ENCODE measurements at places on chromosomes 6 and 20.

DNA sequence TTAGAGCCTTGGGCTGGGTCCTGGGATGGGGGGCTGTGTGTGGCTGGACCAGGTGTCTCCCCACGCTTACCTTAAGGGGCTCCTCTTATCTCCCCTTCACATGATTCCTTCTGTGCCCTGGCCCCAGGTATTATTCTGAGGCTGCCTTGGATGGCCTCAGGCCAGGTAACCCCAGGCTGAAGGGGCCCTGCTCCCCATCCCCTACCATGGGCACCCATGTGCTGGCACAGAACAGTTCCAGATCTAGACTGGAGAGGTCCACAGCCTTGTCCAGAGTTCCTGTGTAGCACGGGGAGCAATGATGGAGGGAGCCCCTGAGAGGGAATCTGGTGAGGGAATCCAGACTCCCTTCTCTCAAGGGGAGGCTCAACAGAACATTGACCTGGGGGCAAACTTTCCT is 32.1 kb downstream of the MOCS1 start:
- no peak for DNase-seq

DNA sequence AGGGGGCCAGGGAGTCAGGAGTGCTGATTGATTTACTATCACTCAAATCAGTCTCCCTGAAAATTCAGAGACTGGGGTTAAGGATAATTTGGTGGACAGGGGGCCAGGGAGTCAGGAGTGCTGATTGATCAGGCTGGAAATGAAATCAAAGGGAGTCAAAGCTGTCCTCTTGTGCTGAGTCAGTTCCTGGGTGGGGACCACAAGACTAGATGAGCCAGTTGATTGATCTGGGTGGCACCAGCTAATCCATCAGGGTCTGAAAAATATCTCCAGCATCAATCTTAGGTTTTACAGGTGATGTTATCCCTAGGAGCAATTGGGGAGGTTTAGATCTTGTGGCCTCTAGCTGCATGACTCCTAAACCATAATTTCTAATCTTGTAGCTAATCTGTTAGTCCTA is 6.1 kb upstream of the AFG1L start:
- no peak for DNase-seq

GRCh38 chr6:131136021-131136786 is 937 bp downstream of the AKAP7 start:
- DNase-seq = no peak

GRCh38 chr20:33444797-33445560 is 1.4 kb upstream of the SNTA1 start:
- no peak for DNase-seq

- no peak for DNase-seq
These were observed 212.1 kb downstream of the BTBD9 start for GRCh38 chr6:38427492-38428210.

GRCh38 chr6:7106752-7107577 is 796 bp upstream of the RREB1 start:
- no peak for DNase-seq

DNA sequence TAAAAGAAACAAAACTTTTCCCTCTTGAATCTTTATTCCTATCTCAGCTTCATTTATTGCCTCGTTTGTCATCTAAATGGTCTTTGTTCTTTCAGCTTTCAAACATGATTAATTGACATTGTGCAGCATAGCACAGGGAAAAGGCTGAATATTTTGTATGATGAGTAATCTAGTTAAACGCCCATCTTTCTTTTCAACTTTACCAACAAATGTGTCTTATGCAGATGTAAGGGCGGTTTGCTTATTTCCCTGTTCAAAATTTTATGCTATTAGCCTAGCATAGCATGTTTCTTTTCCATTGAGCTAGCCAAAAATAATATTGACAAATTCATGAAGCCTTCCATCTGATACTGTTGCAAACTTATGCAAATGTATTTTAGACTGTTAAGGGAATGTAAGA is 176.4 kb upstream of the AKAP12 start:
- no peak for DNase-seq

DNA sequence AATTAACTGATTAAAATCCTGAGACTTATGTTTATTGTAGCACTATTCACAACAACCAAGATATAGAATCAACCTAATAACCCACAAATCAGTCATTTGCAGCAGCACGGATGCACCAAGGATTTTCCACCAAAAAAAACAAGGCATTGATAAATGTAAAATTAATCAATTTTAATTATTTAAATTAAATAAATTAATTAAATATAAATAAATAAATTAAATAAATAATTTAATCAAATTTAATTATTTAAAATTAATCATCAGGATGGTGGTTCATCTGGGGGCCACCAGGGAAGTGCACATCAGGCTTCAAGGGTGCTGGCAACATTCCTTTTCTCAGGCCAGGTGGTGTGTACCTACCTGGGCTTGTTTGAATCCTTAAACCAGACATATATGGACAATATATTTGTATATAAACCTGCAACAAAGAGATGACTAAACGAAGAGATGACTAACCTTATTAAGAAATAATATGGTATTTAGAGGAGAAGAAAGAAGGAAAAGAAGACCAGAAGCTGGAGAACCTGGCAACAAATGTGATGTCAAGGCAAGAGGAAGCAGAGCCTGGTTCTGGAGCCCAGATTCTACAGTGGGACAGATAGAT is 89.2 kb downstream of the CD164 start:
- no peak for DNase-seq

DNA sequence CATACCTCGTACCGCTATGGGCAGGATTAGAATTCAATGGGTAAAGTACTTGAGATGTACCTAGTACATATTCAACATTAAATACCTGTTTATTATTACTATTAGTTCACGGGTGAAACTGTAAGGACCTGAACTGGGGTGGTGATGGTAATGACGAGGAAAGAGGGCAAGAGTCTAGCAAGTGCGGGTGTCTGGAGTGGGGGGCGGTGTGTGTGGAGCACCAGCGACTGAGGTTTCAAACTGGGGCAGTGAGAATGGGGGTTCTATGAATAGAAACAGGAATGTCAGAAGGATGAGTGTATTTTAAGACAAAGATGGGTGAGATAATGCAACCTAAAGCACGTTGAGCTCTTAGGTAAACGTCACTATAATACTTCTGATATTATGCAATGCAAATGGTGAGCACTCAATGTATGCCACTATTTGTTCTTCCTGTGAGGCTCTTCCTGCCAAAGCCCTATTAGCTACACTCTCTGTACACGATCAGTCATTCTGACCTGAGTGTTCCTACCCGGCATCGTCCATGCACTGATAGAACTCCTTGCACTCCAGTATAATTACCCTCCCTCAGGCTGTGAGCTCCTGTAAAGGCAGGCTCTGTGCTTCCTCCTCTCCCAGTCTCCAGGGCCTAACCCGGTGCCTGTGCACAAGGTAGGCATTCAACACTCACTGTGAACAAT is 55.0 kb downstream of the ALDH5A1 start:
- DNase-seq = no peak

DNA sequence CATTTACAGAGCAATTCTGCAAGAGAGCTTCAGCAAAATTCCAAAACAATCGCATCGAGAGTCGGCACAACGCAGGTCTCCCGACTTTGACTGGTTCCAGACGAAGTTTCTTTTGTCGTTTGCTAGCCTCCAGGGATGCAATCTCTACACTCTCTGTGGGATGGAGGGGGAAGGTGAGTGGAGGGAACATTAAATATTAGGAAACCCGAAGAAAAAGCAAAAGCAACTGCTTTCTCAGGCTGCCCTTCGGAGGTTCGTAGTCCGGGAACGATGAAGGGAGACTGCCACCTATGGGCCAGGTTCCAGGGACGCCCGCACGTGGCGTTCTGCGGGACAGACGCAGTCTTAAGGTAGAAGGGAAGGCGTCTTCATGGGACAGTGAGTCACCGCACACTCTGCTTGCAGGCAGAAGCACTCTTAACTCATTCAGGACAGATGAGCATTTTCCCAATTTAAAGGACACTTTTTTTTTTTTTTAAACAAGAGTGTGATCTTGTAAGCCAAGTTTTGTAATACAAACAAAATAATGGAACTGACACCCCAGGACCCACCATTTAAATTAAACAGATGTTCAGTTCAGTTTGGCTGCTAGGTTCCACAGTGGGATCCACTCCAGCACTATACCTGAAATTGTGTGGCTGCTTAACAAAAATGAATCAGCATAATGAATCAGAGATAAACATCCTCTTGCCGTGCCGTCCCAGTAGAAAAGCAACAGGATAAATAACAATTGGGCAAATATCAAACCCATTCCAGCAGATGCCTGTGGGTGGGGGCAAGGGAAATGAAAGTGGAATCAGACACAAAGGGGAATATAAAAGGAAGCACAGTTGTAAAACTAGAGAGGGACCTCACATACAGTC is 65.8 kb upstream of the ARMC2 start:
- DNase-seq = peak; percentile 47

GRCh38 chr6:26311012-26311384 is 54.0 kb upstream of the BTN3A2 start:
- no peak for DNase-seq

GRCh38 chr20:9286501-9287461 is 217.9 kb downstream of the PLCB4 start:
- no peak for DNase-seq

DNA sequence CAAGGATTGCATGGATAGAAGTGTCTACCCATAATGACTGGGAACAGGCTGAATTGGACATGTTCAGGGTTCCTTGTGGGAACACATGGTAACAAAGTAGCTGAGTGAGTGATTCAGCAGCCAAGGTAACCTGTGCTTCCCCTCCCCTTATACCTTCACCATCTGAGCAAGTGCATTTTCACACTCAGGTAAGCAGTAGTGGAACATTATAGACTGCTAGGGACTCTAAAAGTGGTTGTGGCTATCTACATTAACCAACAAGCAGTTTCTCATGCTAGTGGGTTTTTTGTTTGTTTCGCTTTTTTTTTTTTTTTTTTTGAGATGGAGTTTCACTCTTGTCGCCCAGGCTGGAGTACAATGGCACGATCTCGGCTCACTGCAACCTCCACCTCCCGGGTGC is 41.4 kb downstream of the KIZ start:
- DNase-seq = no peak

DNA sequence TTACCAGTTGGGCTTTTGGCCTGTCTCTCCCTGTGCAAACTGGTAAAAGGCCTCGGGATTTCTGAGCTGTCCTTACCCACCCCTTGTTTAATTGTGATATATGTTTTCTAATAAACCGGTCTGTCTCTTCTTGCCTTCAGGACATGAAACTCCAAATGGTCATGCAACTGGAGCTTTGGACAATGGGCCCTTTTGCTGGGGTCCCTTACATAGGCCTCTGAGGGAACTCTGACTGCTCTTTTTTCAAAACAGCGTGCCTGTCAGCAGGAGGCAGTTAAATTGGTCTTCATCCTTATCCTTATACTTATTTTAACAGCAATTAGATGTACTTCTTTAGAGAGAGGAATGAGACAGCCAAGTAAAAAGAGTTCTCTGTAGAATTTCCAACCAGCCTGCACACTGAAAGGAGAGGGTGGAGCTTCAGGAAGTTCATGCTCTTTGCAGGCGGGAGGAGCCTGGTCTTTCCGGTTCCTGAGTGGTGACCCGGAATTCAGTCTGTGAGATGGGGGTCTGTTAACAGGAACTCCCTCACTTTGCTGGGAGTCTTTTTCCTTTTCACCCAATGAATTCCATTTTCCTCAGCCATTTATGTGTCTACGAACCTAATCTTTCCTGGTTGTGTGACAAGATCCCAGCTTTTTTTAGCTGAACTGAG is 299.6 kb upstream of the GJE1 start:
- DNase-seq = no peak

DNA sequence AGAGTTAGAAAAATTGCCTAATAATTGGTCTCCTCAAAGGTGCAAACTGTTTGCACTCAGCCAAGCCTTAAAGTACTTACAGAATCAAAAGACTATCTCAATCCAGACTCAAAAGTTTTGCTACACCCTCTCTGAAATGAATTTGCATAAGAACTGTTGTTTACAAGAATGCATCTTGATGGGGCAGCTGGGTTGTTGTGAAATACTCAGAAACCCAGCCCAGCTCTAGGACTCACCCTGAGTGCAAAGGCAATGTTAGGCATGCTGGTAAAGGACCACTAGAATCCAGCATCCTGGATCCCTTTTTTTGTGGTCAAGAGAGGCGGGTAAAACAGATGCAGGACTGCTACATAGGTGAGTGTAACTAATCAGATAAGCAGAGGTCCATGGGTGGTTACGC is 700.2 kb downstream of the EYS start:
- DNase-seq = no peak

DNA sequence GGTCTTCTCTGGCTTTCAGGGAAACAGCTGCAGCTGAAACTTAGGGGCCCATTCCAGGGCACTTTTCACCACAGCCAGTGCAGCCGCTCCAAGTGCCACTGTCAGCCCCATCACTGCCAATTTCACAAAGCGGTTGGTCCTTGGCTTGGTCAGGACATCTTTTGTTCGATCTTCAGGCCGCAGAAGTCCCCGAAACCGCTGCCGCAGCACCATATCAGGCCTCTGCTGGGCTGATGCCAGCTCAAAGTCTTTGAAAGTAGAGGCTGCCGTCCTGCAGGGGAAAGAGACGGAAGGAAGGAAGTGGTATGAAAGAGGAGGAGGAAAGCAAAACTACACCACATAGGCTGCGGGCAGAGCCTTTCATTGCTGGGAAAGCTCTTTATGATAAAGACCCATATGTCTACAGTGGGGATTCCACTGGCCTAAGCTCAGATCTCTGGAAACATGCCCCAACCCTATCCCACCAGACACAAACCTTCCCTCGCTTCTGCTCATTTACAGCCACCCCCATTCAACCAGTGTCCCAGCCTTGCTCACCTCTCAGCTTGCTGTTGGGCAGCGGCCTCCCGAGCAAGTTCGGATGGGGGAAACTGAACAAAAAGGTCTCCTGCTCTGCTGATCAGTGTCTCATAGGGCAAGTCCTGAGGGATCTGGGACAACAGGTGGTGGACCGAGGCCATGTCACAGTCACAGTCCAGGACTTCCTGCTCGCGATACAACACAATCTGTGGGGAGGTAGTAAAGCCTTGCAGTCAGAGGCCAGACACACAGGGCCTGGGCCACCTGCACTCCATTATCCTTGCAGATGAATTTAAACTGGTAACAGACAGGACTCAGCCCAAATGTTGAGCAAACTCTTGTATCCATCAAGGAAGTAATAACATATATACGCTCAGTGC is 23.5 kb downstream of the TBC1D20 start:
- peak; percentile 7 for DNase-seq

GRCh38 chr6:70298068-70298467 is 4.8 kb downstream of the COL9A1 start:
- no peak for DNase-seq

- DNase-seq = no peak
These were observed 323.9 kb downstream of the LAMA2 start for GRCh38 chr6:129206821-129207220.

- DNase-seq = no peak
These were observed 50.6 kb downstream of the LAMA4 start for GRCh38 chr6:112203577-112204349.

GRCh38 chr6:133532908-133533307 is 291.8 kb downstream of the EYA4 start:
- no peak for DNase-seq

DNA sequence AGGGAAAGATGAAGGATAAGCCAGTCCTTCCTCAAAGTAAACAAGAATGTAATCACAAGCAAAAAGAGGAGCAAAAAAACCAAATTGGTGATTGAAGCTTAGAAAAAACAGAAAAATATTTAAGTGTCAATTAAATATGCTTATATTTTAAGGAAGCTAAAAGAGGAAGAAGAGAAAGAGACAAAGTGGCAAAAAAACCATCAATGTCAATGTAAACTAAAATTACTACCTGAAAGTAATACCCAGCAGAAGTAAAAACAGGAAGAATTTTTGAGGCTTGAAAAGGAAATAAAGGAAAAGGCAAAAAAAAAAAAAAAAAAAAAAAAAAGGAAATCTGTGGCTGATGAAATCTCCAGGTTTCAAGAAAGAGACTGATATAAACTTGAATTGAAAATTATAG is 36.2 kb upstream of the OGFRL1 start:
- DNase-seq = no peak

GRCh38 chr6:38495518-38495917 is 144.2 kb downstream of the BTBD9 start:
- DNase-seq = no peak

GRCh38 chr6:44422531-44422930 is 35.0 kb downstream of the CDC5L start:
- DNase-seq = no peak
